ENCODE measurements at places on chromosomes 13 and 19. TPM values are rescaled to one million over a fixed set of nuclear protein-coding genes. Genes with fewer than 3 reads are reported as not detected.

Gene DKKL1
- total RNA-seq = not detected

Gene CGB3
- not detected for total RNA-seq

- DNase-seq = peak; percentile 93
- H3K4me1 ChIP-seq = peaks cover 6% of the 10 kb centered on the region
- H3K36me3 ChIP-seq = no peaks in the 10 kb centered on the region
- H3K4me3 ChIP-seq = peak within 1 kb of the TSS; percentile 47
- H3K27ac ChIP-seq = peak within 1 kb of the TSS; percentile 74
Measured at GRCh38 chr19:18173572-18174288, at the start of gene IFI30. TSS of gene IFI30 (plus strand) at chr19:18173813. CDS start at chr19:18173842, 29 bp downstream.

- peak overlapping the region; percentile 53 for H3K27ac ChIP-seq
- H3K4me3 ChIP-seq = peak overlapping the region; percentile 16
- peaks cover 14% of the 10 kb centered on the region for H3K4me1 ChIP-seq
- no peaks in the 10 kb centered on the region for H3K27me3 ChIP-seq
- peak; percentile 91 for DNase-seq
Measured at GRCh38 chr19:54431255-54431838, 16.1 kb downstream of the TTYH1 start.

Gene PEX11G
- total RNA-seq = 3.2 TPM

Gene KLF1
- total RNA-seq = 0.12 TPM

Gene SMIM44
- not detected for total RNA-seq

Gene SCN1B
- total RNA-seq = 3.6 TPM

DNA sequence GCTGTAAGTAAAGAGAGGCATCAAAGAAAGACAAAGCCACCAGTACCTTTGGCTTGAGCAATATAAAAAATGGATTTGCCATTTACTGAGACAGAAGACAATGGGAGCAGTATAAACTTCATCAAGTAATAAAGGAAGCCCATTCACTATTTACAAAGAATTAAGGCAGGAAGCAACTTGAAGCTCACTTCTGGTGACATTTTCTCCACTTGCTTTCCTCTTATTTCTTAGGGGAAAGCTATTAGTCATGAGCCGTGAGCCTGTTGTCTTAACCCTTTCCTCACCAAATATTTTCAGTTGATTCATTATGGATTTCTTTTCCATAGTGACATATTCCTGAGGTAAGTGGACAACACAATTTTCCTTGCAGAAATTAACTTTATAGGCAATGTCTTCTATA is 156.8 kb downstream of the DNAJC3 start:
- H3K27me3 ChIP-seq = no peaks in the 10 kb centered on the region
- no peaks in the 10 kb centered on the region for H3K4me1 ChIP-seq
- no peaks in the 10 kb centered on the region for H3K36me3 ChIP-seq
- DNase-seq = no peak
- H3K4me3 ChIP-seq = no peak overlapping the region

DNA sequence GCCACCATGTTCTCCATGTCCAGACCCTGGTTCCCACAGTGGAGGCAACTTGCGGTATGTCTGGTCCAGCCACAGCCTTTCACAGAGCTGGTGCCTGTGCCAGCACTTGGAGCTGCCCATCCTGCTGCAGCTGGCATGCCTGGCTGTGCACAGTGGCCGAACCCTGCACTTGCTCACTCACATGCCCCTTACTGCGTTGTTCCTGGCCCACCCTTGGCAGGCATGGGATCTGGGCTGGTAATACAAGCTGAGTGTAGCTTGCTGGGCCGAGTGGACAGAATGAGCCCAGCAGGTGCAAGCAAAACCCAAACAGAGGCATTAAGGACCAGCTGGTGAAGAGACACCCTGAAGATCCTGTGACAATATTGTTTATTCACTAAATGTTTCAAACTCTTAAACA is 583.9 kb upstream of the SLITRK6 start:
- H3K36me3 ChIP-seq = no peaks in the 10 kb centered on the region
- H3K27me3 ChIP-seq = no peaks in the 10 kb centered on the region
- DNase-seq = no peak
- no peaks in the 10 kb centered on the region for H3K4me1 ChIP-seq
- no peak overlapping the region for H3K27ac ChIP-seq

GRCh38 chr19:11963566-11964355 is 1.1 kb upstream of the ZNF763 start:
- peaks cover 8% of the 10 kb centered on the region for H3K4me1 ChIP-seq
- no peak overlapping the region for H3K4me3 ChIP-seq
- peak overlapping the region; percentile 95 for H3K27ac ChIP-seq
- H3K27me3 ChIP-seq = no peaks in the 10 kb centered on the region
- H3K36me3 ChIP-seq = no peaks in the 10 kb centered on the region

GRCh38 chr13:49776871-49777270 is 15.6 kb downstream of the KPNA3 start:
- H3K4me3 ChIP-seq = no peak overlapping the region
- no peak for DNase-seq
- H3K27me3 ChIP-seq = no peaks in the 10 kb centered on the region
- no peak overlapping the region for H3K27ac ChIP-seq
- peaks cover 14% of the 10 kb centered on the region for H3K4me1 ChIP-seq

- no peak overlapping the region for H3K4me3 ChIP-seq
- no peaks in the 10 kb centered on the region for H3K4me1 ChIP-seq
- no peak for DNase-seq
- H3K36me3 ChIP-seq = no peaks in the 10 kb centered on the region
- H3K27ac ChIP-seq = no peak overlapping the region
Measured at GRCh38 chr19:42089191-42089750, 13.3 kb downstream of the ZNF574 start.

Gene IL12RB1
- 0.19 TPM for total RNA-seq

Gene CHAF1A
- 4.0 TPM for total RNA-seq

GRCh38 chr13:35765366-35765765 is 288.9 kb upstream of the MAB21L1 start:
- H3K4me1 ChIP-seq = no peaks in the 10 kb centered on the region
- no peak overlapping the region for H3K4me3 ChIP-seq
- no peak overlapping the region for H3K27ac ChIP-seq
- H3K36me3 ChIP-seq = no peaks in the 10 kb centered on the region
- no peaks in the 10 kb centered on the region for H3K27me3 ChIP-seq

GRCh38 chr19:41447732-41448332 is 4.9 kb downstream of the ERICH4 start:
- H3K27ac ChIP-seq = no peak overlapping the region
- no peak for DNase-seq
- no peaks in the 10 kb centered on the region for H3K36me3 ChIP-seq

All from pancreas (tissue), 10 donors.